B cell (primary cell): ENCODE measurements at places on chromosomes 11 and 22. TPM values are rescaled to one million over a fixed set of nuclear protein-coding genes. Genes with fewer than 3 reads are reported as not detected.
A peak's percentile ranks its signal among the peaks of the same experiment; 100 is the strongest.

DNA sequence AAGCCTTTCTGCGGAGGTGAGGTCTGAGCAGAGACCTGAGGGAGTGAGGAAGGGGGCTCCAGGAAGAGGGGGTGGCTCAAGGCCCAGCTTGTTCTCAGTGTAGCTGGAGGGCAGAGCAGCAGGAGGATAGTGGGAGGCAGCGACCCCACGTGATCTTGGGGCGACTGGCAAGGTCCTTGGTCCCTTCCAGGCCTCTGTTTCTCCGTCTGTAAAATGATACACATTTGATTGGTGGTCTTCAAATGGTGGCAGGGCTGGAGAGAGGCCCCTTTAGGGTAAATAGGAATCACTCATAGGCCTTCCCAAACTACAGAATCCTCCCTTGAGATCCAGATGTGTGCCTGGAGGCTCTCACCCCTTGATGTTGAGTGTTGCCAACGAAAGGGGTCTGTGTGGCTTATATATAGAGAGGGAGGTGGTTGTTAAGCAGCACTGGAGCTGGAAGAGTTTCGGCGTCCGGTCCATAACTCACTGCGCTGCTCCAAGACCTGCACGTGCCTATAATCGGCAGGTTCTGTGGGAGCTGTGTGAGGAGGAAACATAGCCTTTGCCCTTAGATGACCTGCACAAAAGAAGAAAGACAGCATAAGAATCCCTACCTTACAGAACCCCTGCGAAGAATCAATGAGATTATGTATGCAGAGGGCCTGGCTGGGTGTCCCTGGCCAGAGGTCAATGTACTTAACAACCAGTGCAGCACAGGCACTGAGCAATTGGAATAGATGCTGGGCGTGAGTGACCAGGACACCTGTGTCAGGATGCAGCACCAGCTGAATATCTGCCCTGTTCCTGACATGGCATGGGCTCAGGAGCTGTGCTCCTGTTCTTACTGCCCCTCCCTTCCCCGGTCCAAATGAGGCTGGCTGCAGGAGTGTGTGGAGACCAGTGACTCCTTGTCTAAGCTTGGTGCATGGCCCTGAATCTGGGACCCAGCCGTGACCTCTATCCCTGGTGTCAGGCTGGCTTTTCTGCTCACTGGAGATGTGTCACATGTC lies 28.7 kb downstream of the OTOG start:
- DNase-seq: no peak

GRCh38 chr11:91244912-91245311 lies 979.7 kb upstream of the FAT3 start:
- no peak for DNase-seq

DNA sequence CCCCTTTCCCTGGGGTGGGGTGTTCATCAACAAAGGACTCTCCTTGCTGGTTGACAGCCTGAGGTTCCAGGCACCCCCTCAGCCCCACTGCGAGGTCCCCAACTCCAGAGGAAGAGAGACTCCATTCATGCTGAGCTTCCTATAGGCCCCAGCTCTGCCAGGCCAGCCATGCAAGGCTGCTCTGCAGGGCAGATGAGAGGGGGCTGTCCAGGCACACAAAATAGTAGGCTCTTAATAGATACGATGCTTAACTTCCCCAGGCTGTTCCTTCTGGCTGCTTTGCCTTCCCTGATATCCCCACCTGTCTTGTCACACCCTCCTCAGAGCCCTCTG lies 45.0 kb upstream of the CRYBB3 start:
- no peak for DNase-seq

GRCh38 chr11:76388408-76388807 lies 7.3 kb downstream of the GVQW3 start:
- no peak for DNase-seq

GRCh38 chr11:12263141-12263693 lies 114.2 kb upstream of the PARVA start:
- DNase-seq: no peak

GRCh38 chr11:120611581-120611980 lies 100.0 kb downstream of the GRIK4 start:
- no peak for DNase-seq

GRCh38 chr11:28767574-28767973 lies 659.4 kb downstream of the METTL15 start:
- no peak for DNase-seq

GRCh38 chr11:62612366-62613290 lies at the start of the genes EML3 and ROM1:
TSS of gene EML3 (minus strand) at chr11:62612775. CDS start at chr11:62612457, 318 bp downstream.
TSS of gene ROM1 (plus strand) at chr11:62613257. CDS start at chr11:62613282, 25 bp downstream.
- DNase-seq: peak; percentile 92

GRCh38 chr11:24249921-24250320 lies 246.9 kb upstream of the LUZP2 start:
- DNase-seq: no peak

- DNase-seq: no peak
Observed at GRCh38 chr11:77467233-77467632, 6.7 kb downstream of the PAK1 start.

DNA sequence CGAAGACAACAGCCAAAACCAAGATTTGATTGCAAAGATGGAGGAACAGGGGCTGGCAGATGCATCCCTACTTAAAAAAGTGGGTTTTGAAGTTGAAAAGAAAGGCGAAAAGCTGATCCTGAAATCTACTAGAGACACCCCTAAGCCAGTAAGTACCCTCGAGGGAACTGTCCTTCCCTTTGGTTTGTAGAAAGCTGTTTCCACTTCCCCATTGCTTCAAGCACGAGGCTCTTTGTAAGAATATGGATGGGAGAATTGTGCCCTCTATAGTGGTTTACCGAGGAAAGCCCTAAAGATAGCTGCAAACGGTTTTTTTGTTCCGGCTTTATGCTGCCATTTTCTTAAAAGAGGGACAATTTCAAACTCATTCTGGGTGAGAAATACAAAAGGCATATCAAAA lies 133.9 kb downstream of the WNT7B start:
- no peak for DNase-seq

Gene UBQLNL
- 1.8 and 1.9 TPM in 2 replicates for polyA plus RNA-seq

Gene GUCY1A2
- polyA plus RNA-seq: not detected in 2 replicates

Gene CYP2R1
- 8.1 and 11.6 TPM in 2 replicates for polyA plus RNA-seq

Gene FXYD6
- polyA plus RNA-seq: 0.35 TPM in 1 of 2 replicates, not detected in the other

Gene GLYATL1B
- not detected in 2 replicates for polyA plus RNA-seq

Gene UPK3A
- polyA plus RNA-seq: 0.13 TPM in 1 of 2 replicates, not detected in the other

Gene POTEH
- polyA plus RNA-seq: 0.24 TPM in 1 of 2 replicates, not detected in the other
